ENCODE measurements at places on chromosomes 5 and 9.

GRCh38 chr9:7094576-7094975 lies 336.8 kb downstream of the KDM4C start:
- no peak for DNase-seq

DNA sequence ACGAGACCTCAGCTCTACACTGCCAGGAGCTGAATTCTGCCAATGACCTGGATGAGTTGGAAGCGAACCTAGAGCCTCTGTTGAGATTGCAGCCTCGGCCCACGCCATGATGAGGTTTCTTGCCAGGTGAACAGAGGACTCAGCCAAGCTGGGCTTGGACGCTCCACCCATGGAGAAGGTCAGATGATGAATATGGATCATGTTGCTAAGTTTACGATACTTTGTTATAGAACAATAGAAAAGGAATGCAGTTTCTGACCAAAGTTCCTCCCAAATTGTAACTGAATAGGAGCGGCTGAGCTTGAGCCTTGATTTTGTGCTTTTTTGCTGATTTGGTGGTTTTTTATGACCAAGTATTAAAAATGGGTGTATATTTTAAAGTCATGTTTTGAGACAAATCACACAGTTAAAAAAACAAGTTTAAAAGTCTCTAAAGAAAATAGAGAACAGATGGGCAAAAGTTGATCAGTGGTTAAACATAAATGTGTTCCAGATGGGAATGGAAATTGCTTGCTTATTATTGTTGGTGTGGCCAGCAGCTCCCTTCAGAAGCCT lies 32.9 kb downstream of the ROPN1L start:
- DNase-seq: no peak

- no peak for DNase-seq
Observed at GRCh38 chr5:168020542-168021294, 270.7 kb upstream of the WWC1 start.

DNA sequence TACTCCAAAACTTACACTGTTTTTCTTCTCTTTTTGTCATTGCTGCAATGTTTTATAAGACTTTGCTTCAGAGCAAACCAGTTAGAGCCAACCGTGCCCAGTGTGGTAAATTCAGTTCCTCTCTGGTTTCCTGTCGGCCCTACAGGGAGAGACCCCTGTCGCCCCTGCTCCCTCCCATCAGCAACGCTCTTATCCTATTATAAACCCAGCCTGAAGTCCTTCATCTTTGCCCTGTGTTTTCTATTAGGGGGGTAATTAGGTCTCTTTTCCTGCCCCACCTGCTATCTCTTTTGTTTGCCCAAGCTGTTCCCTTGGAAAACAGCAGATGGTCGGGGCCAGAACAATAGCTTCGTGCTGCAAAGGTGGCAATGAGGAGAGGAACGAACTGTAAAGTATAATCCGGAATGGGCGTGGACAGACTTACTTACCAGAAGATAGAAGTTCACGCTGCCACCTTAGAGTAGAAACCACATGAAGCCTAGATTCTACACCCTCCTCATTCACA lies 21.4 kb upstream of the OTULINL start:
- DNase-seq: no peak

GRCh38 chr9:90307167-90307833 lies 335.3 kb downstream of the DIRAS2 start:
- DNase-seq: peak; percentile 25

All from skeletal muscle cell (primary cell).